ENCODE measurements at places on chromosomes 7 and 10.

DNA sequence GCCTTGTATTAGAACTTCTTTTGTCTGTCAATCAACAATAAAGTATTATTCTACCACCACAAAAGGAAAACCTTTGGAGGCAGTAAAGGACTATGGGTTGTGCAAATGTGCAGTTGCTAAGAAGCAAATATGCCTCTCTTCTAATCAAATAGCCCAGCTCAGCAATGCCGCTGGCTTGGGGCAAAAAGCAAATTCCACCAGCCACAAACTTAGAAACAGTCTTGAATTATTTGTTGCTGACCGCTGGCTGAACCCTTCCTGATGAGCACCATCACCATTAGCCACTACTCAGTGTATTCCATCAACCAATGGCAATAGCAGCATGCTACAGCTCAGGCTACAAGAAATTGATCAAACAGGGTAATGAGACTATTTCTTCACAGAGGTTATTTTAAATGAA lies 51.0 kb downstream of the SKAP2 start:
- DNase-seq, result peak; percentile 22

GRCh38 chr7:46611508-46611907 lies 690.4 kb upstream of the IGFBP3 start:
- no peak for DNase-seq

DNA sequence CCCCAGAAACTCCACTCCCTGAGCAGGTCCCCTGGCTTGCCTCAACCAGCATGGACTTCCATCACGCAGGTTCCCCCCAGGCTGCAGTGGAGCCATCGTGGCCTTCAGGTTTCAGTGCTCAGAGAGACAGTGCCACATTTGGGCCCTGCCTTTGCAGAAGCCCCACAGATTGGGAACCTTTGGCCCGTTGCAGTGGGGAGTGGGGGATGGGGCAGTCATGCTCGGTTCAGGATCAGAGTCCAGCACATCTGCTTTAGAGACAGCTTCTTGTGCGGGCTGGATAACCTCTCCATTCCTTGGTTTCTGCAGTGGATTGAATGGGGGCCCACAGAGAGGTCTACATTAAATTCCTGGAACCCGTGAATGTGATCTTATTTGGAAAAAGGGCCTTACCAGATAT lies 183.9 kb downstream of the EBF3 start:
- no peak for DNase-seq

GRCh38 chr10:31242902-31243301 lies 76.1 kb upstream of the ZEB1 start:
- DNase-seq, result peak; percentile 100

DNA sequence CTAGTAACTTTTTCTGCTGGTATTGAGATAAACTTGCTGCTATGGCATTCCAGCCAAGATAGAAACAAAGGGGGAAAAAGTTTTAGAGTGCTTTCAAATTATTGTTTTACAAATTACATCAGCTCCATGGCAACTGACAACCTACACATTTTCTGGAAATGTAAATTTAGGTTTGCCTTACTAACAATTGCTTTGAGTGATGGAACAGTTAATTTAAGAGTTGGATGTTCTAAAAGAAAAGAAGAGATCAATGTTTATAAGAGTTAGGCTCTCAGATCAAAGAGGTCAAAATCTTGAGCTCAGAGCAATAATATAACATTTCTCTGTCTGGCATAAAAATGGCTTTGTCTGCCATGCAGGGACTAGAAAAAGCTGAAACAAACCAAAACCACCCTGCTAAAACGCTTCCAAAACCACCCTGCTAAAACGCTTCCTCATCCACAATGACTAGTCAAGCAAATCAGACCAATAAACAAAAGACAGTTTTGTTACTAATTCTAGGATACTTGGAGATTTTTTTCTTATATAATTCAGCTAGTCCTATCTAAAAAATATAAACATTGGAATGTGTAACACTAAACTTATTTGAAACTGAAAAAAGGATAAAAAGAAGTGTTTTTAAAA lies 32.3 kb downstream of the ORC5 start:
- DNase-seq, result no peak

- DNase-seq, result no peak
These were observed 575.7 kb downstream of the REEP3 start for GRCh38 chr10:64096941-64097340.

DNA sequence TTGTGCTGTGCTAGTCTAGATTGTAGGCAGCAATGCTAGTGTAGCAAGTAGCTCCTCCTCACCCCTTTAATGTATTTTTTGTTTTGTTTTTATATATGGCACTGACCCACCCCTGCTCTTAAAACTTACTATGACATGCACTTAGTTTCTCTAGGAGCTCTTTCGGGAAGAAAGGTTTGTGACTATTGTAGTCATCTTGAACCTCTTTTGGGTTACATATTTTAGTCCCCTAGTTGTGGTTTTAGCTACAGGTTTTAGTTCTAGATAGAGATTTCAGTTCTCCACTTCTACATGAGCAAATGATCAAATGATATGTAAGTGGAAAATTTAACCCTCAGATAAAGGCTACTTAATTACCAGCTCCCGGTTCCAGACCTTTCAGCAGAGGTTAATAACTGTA lies 14.9 kb downstream of the MINPP1 start:
- no peak for DNase-seq

DNA sequence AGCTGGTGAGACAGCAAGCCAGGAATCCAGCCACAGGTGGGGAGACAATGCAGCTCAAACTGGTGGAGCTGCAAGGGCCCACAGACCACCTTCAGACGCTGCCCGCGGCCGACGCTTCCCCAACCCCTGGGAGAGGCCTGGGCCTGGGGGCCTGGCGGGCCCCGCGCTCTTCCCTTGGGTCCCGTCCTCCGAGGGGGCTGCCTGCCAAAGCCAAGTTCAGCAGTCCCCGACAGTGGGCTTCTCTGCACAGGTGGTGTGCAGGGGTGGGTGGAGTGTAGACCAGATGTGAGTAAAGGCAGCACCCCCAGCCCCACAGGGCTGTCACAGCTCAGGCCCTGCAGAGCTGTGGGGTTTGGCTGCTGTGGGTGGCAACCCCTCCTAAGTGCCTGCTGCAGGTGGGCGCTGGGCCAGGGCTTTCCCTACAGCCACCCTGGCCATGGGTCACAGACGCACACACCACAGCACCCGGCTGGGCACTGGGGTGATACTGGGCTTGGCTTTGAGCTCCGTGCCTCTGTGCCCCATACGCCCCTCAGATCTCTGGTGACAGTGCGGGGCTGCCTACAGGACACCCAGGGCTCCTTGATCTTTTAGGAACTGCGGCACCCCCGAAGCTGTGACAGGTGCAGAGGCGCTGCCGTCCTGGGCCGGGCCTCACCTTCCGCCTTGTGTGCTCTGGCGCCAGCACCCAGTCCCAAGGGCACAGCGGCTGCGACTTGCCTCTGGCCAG lies 20.5 kb downstream of the BNIP3 start:
- no peak for DNase-seq

DNA sequence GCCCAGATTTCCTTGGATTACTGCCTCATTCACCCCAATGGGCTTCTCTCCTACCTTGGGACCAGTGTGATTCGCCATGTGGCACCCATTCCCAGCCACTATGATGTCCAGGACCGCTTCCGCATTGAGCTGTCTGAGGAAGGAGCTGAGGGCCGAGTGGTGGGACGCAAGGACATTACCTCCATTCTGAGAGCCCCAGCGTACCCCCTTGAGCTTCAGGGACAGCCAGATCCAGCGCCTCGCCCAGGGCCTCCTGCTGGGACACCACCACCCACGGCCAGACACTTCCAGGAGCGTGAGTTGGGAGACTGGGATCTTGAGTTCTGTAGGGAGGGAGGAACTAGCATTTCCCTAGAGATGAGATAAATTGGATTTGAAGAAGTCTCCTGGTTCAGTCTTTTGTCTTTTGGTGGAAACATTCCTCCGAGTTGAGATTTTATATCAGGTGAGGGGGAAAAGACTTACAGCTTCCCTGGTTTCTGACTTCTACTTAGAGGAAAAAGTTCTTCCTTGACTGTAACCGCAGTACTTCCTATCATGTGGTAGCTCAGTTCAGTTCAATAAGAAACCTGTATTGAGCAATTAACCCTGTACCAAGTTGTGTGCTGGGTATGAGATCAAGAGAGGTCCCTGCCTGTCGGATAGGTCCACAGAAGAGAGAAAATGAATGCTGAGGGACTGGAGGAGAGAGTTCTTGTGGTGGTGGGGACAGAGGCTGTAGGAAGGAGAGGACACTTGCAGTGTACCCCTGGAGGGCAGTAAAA lies 1.3 kb downstream of the MOSPD3 start:
- no peak for DNase-seq
